ENCODE measurements at places on chromosomes 1 and 21.

DNA sequence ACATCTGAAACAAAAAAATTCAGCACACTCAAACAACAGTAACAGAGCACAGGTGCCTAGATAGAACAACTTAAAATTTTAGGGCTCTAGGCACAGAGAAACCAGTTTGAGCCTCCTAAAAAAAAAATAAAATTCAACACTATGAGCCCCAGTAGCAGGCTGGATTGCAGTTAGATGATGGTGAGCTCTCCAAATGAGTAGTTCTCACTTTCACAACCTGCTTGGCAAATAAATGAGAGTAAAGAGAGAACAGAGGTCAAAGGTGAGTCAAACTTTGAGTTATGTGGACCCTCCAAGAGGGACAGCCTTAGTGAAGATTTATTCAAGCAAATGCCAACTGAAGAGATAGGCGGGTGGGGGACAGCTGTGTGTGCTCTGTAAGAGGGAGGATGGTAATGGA is 3.6 kb downstream of the BEND5 start:
- no peak for DNase-seq

DNA sequence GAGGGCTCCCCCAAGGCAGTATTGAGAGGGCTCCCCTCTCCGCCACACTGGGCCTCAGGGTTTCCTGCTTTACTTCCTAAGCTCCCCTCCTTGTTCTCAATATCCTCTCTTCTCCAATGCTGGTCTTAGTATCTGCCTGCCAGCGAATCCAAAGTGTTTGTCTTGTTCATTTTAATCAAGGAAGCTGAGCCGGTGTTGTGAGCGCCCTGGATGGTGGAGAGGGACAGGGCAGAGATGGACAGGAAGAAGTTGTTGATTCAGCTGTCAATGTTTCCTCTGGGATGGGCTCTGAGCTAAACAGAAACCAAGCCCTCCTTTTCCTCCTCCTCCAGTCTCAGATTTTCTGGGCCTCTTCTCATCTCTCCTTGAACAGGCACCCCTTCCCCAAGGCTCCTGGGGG is 5.4 kb downstream of the OLFML3 start:
- DNase-seq, result no peak

DNA sequence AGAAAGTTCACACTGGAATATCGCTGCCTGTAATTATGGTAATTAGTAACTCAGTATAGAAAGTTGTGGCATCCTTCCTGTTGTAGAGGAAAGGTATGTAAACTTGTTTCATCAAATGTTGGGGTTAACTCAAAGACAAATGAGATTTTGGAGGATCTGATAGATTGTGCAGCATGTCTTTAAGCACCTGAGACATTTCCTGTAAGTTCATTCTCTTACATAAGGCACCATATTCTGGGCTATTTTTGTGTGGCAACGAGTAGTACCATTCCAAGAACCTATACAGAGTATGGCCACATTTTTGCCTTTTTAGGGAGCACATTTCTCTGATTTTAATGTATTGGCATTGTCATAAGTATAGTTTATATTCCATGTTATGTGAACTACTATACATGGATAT is 88.8 kb downstream of the CDC14A start:
- DNase-seq, result no peak

DNA sequence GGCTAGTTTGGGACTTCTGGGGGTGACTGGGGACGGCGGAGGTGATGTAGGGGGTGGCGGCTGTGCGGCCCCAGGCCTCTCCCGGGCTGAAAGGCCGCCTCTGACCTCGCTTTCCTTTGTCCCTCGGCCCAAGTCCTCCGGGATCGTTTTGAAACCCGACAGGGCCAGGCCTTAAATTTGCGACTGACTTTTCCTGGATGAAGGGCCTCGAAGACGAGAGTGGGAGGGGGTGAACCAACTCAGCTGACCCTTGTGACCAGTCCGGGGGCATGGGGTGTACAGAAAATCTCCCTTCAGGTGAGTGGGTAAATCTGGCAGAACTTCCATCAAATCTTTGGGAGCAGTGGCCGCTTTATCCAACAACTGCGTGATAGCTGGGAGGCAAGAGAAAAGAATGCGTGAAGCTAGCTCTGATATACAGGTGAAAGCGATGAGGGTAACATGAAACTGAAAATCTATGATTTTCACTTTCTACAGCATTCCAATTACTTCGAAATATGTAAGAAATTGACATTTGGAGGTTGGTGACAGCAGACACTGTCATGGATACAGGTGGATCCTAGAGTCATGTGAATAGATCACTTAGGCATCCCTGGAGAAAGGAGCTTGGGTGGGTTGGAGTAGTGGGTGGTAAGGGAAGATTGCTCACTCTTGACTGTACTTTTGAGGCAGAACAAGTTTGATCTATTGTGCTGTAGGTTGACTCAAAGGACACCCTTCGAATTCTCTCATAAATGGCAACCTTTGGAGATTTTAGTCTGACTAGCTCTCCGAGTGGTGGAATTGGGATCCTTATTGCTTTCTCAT is 885 bp downstream of the AHCYL1 start:
- no peak for DNase-seq

GRCh38 chr1:60936591-60937342 is 145.6 kb upstream of the NFIA start:
- DNase-seq, result no peak

GRCh38 chr1:206516728-206516990 is 9.3 kb downstream of the RASSF5 start:
- no peak for DNase-seq

DNA sequence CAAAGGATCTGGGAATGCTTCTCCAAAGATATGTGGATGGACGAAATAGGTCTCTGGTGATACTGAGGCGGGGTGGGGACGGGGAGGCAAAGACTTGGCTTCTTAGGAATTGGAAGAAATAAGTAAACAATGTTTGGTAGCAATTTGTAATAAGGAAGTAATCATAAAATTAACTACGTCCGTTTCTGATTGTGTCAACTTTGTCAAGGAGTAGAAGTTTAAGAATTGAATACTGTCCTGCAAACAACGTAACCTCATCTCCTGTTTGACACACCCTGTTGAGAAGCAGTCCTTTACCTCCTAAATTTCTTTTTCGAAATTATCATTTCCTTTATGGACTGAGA is 471 bp downstream of the POLR3C start:
- no peak for DNase-seq

Data from cortex of kidney (tissue), 1 donor.